ENCODE measurements at places on chromosomes 1 and 21.

DNA sequence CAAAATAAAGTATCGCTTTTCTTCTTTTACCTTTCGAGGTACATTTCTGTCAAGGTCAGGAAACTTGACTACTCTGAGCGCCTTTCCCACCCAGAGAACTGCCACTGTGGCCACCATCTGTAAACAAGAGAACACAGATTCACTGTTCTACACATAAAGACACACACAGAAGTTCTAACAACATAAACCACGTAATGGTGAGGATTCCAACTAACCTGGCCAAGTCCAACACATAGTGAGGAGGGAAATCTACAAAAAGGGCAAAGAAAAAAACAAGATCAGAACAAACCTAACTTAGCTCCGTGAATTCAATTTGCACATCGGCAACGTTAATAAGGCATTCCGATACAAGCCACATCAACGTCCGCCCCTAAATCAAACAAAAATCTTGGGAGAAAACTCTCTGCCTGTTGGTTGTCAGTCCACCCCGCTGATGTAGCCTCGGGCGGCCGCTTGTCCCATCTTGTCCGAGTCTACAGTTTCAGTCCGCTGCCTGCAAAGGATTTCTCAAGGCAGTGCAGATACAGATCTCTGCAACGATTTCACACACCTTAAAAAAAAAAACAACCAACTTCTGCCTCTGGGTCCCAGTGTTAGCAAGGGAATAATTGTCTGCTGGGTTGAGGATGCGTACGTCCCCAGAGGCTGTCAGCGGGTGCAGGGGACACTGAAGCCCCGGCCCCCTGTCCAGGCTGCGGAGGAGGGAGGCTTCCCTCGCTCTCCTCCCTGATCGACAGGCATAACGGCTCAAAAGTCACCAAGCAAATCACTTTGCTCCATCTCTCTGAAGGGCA is 1.0 kb downstream of the SLC35D1 start:
- DNase-seq: no peak

DNA sequence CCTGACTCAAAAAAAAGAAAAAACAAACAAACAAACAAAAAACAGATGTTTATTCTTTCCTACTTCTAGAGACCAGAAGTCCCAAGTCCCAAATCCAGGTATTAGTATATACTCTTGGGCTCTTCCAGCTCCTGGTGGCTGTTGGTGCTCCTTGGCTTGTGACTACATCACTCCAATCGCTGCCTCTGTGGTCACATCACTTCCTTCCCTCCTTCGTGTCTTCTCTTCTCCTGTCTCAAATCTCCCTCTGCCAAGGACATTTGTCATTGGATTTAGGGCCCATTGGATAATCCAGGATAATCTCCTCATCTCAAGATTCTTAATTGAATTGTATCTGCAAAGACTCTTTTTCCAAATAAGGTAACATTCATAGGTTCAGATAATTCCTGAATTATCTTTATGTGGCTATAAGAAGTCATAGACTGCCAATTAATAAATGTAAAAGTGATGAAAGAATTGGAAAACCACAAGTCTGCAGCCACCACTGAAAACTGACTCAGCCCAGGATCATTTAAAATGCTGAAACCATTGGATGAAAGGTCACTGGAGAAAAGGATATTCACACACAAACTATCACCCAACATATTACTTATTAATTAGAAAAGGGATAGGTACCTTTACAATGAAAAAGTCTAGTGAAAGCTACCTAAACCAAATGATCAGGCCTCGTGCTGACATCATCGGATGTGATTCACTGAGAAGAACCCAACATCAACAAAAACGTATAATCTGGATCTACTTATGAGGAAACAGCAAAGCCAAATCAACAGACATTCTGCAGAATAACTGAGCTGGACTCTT is 67.1 kb downstream of the ZNF281 start:
- no peak for DNase-seq

GRCh38 chr1:10541286-10541685 is 66.5 kb downstream of the PEX14 start:
- no peak for DNase-seq

GRCh38 chr1:3001471-3002348 is 19.6 kb upstream of the ACTRT2 start:
- no peak for DNase-seq

DNA sequence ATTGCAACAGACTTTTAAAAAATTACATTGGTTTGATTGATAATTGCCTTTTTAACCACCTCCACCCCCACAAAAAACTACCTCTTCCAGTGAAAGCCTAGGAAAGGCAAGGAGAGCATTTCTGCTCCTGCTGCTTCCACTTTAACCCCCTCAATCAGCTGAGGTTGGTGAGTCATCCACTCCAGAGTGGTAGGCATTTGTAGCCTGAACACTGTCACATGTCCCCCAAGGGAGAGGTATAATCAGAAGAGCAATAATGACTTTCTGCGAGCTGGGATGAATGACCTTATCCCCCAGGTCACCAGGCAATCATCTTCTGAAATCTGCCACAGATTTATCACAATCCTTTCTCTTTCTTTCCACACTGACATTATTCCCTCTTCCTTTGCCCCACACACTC is 126.6 kb upstream of the CAMK1G start:
- no peak for DNase-seq

DNA sequence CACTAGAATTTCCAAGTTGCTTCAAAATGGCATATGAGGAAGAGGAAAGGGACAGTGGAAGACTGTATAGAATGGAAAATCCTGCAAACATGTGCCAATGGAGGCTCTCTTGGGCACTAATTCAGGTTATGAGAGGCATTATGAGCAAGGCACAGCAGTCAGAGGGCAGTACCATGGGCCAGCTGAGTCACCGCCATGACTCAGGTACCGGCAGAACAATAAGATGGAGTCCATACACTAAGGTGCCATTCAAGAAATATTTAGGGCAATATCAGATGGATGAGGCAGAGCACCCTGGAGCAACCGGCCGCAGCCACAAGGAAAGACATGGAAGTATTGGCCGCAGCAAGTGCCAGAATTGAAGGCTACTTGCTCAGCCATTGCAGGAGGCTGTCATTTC is 25.6 kb upstream of the VAV3 start:
- no peak for DNase-seq

DNA sequence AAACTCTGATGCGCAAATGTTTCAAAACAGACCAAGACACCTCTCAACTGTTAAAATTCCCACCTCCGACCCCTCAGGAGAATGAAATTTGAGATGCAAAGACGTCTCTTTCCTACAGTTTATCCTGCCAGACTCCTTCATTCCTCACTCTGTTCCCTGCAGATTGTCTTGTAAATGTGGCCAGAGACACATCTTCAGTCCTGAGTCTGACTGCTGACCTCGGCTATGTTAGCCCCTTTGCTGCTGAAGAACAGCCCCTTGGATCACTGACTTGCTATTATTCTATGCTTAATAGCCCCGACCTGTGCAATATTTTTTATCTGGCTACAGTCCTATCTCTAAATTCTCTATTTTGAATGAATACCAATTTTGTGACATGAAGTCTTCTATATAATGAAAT is 16.6 kb upstream of the ESRRG start:
- DNase-seq: no peak

- no peak for DNase-seq
These were observed 9.6 kb downstream of the SH3BGR start for GRCh38 chr21:39461419-39461818.

GRCh38 chr1:88509379-88509778 is 174.7 kb upstream of the PKN2 start:
- no peak for DNase-seq

DNA sequence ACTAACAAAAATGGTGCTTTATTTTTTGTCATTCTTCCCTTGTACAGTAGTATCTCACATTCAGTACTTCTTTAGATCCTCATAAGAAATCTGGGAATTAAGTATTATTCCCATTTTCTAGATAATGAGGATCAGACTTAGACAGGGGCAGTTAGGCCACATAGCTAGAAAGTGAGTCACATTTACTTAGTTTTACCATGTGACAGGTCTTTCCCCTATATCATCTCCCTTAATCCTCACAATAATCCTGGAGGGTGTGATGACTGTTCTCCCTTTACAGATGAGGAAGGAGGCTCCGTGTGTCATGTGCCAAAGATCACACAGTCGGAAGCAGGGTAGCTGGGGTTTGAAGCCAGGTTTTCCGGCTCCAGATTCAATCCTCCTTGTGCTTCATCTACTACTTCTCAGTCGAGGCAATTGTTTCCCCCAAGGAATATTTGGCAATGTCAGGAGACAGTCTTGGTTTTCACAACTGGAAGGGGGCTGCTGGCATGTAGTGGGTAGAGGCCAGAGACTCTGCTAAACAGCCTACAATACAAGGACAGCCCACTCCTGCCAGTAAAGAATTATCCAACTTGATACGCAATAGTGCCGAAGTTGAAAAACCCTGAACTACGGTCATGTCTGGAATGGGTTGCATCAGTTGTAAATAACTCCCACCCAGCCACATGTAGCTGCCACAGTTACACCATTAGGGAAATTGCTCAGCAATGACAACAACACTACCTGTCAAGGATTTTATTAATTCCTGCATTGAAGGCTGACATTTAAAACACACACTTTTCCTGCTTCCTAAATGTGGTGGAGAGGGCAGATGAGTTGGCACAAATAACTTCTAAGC is 54.5 kb downstream of the C8B start:
- no peak for DNase-seq

DNA sequence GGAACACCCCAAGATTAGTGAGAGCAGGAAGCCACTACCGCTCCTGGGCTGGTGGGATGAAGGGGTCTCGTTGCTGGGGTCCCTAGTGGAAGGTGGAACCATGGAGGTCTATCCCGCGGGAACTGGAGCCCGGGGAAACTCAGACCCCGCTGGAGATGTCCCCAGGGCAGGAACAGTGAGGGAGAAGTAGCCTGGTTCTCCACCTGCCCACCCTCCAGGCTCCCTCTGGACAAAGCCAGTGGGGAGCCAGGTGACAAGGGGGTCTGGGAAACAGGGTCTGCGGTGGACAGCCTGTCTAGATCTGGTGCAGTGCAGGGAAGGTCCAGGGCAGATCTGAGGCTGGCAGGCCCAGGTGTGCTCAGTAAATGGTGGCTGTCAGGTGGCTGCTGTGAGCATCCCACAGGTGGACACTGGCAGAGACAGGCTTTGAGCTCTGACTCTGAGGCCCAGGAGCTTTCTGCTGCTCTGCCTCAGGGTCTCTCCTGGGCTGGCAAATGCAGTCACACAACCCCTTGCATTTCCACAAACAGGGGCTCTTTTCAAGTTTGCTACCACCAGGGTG is 88.0 kb upstream of the TLR5 start:
- DNase-seq: no peak

DNA sequence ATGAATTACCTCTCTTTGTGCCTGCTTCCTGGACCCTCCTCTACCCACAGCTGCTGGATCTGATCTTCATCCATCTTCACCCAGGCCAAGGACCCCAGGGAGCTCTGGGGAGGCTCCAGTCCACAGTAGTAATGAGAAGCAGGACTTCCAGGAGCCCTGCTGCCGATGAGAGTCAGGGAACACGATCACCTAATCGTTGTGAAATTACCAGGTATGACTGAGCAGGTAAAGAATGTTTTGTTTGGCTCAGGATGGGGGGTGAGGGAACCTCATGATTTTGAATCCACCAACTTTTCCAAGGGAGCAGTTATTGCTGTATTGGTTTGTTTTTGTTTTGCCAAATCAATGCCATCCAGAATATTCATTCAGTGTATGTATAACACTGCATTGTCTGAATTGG is 454.0 kb downstream of the PLPP3 start:
- no peak for DNase-seq

DNA sequence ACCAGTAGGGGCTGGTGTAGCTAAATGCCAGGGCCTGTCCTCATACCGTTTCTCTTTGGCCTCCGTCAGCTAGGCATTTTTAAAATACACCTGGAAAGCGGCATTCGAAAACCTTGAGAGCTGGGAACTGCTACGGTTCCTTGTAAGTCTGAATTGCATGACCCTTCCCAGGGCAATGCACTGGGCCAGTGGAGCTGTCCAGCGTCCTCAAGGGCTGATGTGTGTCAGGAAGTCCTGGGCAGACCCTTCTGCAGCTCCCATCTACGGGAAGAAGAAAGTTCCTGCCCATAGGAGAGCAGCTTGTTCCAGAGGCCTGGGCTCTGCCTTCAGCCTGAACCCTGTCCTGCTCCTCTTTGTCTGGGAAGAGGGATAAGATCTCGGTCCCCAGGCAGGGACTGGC is 34.1 kb downstream of the UBASH3A start:
- no peak for DNase-seq

- DNase-seq: no peak
These were observed 4.2 kb downstream of the SDC3 start for GRCh38 chr1:30904191-30904961.

DNA sequence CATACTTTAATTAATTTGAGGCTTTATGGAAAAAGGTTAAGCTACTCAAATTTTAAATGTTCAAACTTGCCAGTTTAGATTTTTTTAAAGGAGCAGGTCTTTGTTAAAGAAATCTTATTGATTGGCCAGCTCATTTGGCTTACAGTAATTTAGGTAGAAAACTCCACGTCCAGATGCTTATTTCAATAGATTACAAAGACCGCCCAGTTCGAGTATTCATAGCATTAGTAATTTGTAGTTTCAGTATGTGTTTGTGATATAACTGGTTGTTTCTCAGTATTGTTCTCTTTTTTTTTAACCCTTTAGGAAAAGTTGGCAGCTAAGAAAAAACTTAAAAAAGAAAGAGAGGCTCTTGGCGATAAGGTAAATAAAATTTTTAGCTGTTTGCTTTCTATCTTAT is 1.6 kb downstream of the RPF1 start:
- no peak for DNase-seq

DNA sequence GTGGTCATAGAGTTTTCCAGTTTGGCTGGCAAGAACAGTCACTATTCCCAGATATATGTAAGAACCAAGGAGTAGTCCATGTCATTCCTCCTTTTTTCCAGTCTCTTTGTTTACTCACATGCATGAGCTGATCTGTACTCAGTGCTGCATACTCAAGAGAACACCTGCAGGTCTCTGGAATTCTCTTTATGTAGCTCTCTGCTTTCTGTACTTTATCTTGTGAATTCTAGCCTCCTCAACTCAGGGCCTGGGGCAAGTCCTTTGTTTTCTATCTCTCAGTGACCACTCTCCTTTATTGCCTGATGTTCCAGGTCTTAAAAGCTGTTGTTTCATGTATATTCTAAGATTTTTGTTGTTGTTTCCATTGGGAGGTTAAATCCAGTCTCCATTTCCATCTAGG is 478.9 kb downstream of the DPYD start:
- DNase-seq: no peak

DNA sequence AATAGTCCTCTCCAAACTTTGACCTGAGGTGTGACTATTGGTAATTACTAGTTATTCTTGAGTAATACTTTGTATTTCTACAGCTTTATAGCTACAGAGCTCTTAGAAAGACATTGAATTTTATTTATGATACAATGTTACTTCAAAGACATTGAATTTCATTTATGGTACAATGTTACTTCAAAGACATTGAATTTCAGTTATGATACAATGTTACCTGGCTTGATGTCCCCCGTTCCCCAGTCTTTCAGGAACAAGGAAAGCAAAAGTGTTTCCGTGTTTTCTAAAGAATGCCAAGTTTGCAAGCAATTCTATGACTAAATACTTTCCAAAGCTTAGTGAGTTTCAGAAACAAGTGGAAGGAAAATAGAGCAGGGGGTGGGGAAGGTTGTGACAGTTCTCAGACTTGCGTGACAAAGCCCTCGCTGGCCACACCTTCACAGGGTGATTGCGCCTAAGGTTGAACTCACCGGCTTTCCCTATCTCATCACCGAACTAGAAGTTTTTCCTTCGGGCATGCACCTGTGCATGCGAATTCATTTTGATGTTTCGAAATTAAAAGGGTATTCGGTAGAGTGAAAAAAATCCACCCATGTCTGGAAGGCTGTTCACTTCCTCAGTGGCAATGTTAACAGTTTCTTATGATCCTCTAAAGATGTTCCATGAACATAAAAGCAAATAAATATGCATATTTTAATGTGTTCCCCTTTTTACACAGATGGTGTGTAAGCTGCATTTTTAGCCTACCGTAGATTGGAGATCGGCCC is 909 bp upstream of the PAXBP1 start:
- peak; percentile 32 for DNase-seq
